ENCODE measurements at places on chromosomes 5 and 9. TPM values are rescaled to one million over a fixed set of nuclear protein-coding genes. Genes with fewer than 3 reads are reported as not detected.

The HACD4 gene
- 3.1 TPM for total RNA-seq

DNA sequence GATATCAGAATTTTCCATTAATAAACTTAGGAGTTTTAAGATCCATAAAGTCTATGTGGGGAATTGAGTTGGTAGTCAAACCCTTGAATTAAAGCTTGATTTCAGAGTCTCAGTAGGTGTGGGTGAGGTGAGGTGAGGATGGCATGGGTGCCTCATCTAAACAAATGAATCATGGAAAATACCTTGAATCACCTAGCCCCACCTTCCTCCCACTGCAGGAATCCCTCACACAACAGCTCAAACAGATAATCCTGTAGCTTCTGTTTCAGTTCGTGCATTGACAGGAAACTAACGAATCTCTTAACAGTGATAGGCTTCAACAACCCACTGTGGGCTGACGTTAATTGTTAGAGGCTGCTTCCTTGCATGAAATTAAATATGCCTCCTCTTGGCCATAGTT lies 185.0 kb downstream of the SREK1 start:
- no peak for DNase-seq

DNA sequence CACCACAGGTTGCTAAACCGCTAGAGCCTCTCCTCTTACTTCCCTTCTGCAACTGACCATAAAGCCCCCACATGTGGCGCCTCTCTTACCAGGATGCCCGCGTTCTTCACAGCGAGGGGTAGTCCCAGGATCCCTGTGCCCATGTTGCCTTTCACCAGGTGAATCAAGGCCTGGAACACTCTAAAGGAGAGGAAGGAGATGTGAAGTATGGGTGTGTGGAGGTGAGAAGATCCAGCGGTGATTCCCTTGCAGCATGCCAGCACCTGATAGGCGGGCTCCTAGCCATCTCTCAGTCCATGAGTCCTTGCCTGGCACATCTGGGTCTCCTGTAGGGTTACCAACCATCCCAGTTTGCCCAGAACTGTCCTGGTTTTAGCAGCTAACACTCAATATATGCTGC lies 3.3 kb downstream of the SLC36A2 start:
- DNase-seq: no peak

GRCh38 chr5:118577621-118578020 lies 410.7 kb downstream of the DTWD2 start:
- DNase-seq: no peak

GRCh38 chr9:121328876-121329681 lies 41.0 kb downstream of the STOM start:
- no peak for DNase-seq

The PHYHD1 gene
- total RNA-seq: 8.9 TPM

The MYOZ3 gene
- total RNA-seq: not detected

The HEMGN gene
- total RNA-seq: not detected

The SLC1A1 gene
- 0.68 TPM for total RNA-seq

- DNase-seq: no peak
These were observed 142.7 kb downstream of the CACNA1B start for GRCh38 chr9:138020120-138020794.

DNA sequence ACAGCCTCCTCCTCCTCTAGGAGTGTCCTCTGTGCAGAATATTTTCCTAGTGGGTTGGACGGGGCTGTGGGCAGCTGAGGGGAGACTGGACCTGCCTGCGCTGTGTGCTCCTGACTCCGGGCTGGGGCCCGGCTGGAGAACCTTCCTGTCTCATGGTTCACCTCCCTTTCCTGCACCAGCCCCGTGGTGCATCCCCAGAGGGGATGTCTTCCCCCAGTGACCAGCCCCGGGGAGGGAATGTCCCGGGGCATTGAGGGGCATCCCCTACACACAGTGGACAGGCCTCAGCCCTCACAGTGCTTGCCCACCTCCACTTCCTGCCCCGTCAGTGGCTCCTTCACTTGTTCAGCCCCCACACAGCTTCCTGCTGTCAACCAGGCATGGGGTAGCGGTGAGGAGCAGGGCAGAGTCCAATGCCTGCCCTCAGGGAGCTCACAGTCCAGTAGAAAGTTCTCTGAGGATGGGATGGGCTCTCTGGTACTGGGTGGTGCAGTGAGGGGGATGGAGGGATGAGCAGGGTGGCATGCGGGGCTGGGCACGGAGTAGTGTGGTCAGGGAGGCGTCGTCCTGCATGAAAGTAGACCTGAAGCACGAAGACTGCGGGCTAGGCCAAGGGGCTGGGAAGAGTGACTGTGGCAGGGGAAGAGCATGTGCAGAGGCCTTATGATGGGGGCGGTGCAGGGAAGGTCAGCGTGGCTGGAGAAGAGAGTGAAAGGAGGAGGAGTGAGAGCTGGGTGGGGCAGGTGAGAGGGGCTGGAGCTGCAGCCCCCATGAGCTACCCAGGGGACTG lies 52.1 kb upstream of the PITX1 start:
- no peak for DNase-seq

All from HFFc6 (cell line).